ENCODE measurements at places on chromosomes 12 and 14.

DNA sequence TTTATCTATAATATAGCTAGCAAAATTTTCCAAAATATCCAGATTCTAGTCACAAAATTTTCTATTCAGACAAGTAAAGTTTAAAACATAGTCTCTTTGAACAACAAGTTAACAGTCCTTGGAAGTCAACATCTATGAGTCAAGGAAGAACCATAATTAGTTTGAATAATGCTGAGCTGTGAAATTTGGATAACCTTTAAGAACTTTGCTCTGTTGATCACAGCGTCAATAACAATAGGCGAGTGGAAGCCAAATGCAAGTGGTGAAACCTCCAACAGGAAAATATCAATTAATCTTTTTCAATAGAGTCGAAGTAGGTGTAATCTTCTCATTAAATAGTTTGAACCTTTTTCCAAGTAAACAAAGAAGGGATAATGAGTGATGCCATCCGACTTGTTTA lies 466.6 kb downstream of the FOXG1 start:
- no peak for DNase-seq

DNA sequence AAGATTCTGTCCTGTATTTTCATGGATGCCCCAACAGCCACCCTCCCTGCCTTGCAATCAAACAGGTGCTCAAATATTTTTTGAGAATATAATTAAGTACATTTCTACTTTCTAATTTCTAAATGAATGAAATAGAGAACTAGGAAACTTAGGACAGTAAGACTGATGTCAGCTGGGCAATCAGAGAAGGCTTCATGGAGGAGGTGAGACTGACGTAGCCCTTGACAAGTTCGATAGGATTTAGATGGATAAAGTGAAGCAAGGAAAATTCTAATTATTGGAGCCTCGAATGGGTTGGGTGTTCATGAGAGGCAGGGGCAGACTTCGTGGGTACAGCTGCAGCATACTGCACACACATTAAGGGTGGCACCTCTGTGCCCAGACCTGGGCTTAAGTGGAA lies 36.0 kb downstream of the NINJ2 start:
- no peak for DNase-seq

DNA sequence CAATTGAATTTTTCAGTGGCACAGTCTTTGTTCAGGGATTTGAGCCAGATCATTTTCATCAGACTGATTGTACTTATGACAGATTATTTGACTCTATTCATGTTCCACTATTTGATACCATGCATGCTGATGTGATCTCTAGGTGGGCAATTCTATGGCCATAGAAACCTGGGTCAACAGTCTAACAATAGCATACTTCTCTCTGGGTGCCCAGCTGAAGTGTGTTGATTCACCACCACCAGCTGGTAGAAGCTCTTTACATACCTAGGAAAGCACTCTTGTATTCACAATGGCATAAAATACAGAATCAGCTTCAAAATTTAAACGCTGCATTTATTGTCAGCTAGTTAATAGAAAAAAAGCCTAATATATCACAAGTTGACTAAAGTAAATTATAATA lies 90.2 kb upstream of the TMTC2 start:
- no peak for DNase-seq

DNA sequence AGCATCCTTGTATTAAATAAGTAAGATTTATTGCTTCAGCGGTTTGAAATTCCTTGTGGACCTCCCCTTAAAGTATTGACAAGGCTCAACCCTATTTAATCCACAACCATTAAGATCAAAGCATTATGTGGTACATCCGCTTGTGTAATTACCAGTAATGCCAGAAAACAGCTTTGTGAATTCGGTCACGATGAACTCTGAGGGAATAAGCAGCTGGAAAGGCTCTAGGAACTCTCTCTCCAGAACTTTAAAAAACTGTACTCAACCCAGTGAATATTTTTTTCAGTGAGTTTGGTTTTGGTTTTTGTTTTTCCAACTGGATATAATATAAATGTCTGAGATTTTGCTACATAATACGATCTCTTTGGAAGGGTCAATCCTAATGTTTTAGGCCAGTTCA lies 49.3 kb upstream of the DIO2 start:
- no peak for DNase-seq

All from activated CD8-positive, alpha-beta memory T cell treated with anti-CD3 and anti-CD28 coated beads, Interleukin-2, amount 10 ng/mL, durations not matched to agents 7 days and 5 days (primary cell).